Activated T-helper 9 cell treated with anti-CD3 and anti-CD28 coated beads, Interleukin-2, amount 50 U/mL, for 16 hours (primary cell): ENCODE measurements at places on chromosomes 4 and X.

- no peak for DNase-seq
These were observed 6.1 kb downstream of the CXCR3 start for GRCh38 chrX:71612256-71612655.

- no peak for DNase-seq
These were observed 12.4 kb downstream of the PSAPL1 start for GRCh38 chr4:7422151-7422897.

DNA sequence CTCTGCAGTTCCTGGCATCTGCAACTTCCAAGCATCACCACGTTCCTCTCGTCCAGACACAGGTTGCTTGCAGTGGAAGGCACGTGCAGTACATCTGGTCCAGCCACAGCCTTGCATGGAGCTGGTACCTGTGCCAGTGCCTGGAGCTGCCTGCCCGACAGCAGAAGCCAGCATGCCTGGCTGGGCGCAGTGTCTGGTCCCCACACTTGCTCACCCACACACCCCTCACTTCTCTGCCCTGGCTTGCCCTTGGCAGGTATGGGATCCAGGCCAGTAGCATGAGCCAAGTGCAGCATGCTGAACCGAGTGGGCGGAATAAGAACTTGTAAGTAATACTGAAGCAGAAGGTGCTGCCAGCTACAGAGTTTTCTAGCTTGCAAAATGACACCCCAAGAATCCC lies 39.9 kb downstream of the SH3BGRL start:
- no peak for DNase-seq

DNA sequence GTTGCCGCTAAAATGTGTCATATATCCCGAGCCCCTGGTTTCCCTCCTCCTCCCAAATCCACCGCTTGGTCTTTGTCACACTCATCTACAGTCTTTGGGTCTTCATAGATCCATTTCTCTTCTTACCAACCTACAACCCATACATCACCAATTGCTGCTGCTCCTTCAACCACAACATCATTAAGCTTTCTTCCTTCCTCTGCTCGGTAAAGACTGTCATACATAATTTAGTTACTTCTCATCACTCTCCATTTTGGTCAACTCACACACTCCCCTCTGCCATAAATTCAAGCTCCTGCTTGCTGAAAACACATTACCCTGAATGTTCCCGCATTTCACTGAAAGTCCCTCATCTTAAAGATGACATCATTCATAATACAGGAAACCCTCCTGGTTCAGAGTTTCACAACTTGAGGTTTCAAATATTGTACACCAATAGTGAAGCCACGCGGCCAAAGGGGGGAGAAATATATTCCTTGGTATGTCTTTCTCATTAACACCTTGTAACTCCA lies 1.7 kb upstream of the DCTD start:
- no peak for DNase-seq

DNA sequence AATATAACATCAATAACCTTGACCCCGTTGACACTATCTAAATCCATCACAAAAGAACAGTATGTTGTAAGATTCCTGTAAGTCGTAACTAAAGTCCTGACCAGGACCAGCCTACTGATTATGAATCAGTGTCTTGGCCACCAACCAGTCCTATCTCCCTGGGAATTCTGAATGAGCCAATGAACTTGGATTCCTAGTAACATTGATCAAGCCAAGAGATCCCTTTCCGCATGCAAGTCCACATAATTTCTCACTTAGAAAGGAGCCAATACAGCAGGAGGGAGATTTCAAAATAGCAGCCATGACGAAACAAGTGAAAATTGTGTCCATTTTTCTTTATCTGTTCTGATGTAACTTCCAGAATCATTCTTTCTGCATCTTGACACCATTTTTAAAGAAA lies 9.5 kb downstream of the XPNPEP2 start:
- no peak for DNase-seq

GRCh38 chr4:3065551-3065950 lies 8.8 kb downstream of the HTT-AS start:
- DNase-seq: no peak
